NCI-H1436 (cell line): ENCODE measurements at places on chromosomes 12 and 14.
A peak's percentile ranks its signal among the peaks of the same experiment; 100 is the strongest.

DNA sequence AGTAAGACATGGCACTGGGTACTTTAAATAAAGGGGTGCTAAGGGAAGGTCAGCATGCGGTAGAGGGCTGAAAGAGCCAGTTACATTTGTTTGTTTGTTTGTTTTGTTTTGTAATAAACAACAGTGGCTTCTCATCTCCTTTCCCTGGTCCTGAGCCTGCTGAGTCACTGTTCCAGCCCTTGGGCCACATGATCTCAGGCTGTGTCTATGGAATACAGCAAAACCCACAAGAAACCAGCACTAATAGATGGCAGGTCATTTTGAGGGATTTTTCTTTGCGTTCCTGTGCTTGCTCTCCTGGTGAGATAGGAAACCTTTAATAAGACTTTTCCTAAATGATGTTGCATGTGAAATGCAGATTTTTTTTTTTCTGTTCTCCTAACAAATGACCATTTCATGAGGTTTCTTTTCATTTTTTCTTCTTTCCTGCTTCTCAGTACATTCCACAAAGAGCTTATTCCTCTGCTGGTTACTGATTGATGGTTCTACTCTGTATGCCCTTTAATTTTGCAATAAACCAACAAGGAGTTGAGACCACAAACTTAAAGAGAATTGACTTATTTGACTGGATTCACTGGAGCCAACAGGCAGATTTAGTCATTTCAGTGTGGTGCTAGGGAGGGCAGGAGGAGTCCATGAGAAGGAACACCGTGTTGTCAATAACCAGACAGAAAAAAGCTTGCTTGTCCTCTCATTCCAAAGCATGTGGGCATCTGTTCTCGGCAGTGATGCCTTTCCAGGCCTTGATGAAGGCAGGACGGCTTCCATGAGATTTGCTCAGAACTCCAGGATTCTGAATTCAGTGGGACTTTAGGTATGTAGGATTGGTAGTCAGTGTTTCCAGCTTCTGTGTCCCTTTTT lies 459.2 kb downstream of the RAD51B start:
- DNase-seq = no peak

- no peak for DNase-seq
Observed at GRCh38 chr12:109783135-109783964, 49.8 kb downstream of the TRPV4 start.

DNA sequence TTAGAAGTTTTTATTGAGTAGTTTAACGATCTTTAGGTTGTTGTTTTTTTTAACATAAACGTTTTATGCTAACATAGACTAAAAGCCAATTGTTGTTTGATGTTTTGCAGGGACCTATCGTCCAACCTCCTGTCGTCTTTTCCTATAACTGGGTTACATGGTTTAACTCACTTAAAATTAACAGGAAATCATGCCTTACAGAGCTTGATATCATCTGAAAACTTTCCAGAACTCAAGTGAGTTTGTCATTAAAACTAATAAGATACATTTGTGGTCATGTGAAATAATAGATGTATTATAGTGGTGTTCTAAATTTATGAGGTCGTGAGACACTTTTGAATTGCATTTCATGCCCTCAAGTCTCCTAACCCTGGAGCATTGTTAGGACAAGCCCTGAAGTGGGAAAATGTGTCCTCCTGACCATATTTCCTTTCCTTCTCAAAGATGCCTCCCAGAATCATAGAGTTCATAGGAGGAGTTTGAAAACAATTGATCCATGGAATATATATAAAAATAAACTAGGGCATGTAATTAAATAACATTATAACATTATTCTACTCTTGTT lies 84.9 kb downstream of the ZFC3H1 start:
- DNase-seq = no peak

DNA sequence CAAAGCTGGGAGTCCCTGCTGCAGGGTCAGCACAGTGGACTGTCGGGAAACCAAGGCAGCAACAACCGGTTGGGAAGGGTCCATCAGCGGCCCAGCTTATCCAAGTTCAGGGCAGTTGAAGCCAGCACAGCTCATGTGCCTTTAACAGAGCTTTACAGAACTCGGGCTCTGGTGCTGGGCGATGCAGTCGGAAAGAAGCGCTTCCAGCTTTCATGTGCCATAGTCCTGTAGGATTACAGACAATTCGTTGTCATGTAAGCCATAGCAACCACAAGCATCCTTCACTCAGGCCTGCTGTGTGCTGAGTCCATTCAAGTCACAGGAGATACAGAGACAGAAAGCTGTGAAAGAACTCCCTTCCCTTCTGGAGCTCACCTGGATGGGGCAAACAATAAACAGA lies 3.5 kb upstream of the FAM181A start:
- no peak for DNase-seq

GRCh38 chr12:80268924-80269749 lies 169.8 kb downstream of the OTOGL start:
- no peak for DNase-seq

DNA sequence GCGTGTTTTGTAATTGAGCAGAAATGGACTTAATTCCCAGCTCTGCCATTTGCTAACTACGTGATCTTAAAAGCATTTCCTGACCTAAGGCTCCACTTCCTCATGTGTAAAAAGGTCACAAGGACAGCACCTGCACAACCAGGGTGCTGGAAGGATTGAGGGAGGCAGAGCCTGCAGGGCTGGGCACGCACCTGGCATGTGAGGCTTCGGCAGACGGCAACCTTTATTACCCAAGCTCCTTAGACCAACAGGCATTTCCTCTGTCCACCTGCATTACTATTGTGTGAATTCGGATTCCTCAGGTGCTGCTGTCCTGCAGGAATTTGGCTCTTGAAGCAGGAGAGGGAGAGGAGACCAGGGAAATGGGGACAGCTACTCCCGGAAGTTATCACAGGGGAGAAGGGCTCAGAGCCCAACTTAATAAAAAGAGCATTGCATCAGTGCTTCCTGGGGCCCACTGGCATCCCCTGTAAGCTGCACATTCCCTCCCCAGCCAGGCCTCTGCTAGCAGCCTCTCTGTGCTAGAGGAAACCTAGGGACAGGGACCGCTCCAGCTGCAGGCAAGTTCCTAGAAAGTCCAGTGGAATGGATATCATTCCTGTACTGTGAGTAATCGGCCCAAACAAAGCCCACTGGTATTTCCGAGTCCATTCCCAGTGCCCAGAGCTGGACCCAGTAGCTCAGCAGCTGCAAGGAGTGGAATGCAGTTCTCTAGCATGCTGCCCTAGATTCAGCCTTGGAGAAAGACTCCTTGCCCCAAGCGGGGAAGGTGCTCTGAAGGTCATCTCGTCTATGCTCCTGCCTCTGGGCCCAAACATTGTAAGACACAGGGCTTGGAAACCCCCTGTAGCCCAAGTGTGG lies 157.1 kb upstream of the CCND2 start:
- no peak for DNase-seq

- DNase-seq = no peak
Observed at GRCh38 chr12:503111-503761, 43.5 kb downstream of the B4GALNT3 start.

- peak; percentile 14 for DNase-seq
Observed at GRCh38 chr14:30656190-30656632, 34.1 kb downstream of the SCFD1 start.

DNA sequence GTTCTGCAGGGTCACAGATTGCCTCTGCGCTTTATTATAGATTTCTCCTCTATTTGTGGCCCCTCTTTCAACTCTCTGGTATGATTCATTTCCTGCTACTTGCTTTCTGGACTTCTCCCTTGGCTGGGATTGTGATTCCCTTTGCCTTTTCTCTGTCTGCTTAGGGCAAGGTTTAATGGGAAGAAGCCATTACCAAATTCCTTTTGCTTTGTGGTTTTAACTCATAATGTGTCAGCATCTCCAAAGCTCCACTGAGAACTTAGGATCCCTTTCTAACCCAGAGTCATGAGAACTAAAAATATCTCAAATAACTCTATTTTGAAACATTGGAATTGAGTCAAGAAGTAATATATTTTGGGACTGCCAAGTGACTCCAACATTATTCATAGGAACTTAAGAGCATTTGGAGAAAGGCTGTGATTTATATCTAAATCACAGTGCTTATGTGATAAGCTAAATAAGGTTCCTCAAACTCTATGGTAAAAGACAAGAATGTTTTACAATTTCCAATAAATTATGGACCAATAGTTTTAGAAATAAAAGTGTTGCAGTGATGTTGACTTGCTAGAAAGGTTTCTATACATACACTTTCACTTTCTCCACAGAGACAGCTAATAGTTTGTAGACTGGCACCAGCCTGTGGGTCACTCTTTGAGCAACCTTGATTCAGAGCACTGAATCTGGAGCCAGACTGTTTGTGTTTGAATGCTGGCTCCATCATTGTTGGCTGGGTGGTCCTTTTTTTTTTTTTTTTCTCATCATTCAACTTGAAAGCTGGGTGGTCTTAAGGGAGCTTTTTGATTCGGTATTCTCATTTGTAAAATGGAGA lies 93.9 kb downstream of the DACT1 start:
- DNase-seq = no peak

DNA sequence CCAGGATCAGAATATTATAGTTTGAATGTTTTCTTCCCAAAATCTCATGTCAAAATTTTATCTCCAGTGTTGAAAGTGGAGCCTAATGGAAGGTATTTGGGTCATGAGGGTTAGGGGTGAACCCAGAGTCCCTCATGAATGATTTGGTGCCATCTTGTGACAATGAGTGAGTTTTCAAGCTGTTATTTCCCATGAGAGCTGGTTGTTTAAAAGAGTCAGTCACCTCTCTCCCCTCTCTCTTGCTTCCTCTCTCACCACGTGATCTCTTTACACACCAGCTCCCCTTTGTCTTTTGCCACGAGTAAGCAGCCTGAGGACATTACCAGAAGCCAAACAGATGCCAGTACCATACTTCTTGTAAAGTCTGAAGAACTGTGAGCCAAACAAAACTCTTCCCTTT lies 561.6 kb downstream of the RERGL start:
- no peak for DNase-seq

DNA sequence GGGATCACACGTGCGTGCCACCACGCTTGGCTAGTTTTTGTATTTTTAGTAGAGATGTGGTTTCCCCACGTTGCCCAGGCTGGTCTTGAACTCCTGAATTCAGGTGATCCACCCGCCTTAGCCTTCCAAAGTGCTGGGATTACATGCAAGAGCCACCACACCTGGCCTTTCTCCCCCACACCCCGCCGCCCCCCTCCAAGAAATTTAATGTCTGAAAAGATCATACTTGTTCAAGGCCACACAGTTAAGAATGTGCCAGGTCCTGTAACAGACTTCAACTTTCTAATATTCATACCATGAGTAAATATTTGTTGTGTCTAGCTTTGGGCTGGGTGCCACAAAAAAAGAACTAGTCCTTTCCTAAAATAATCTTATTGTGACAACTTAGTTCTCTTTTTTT lies 9.1 kb downstream of the GATC start:
- no peak for DNase-seq

GRCh38 chr12:93126069-93126474 lies 197.0 kb upstream of the EEA1 start:
- DNase-seq = no peak

DNA sequence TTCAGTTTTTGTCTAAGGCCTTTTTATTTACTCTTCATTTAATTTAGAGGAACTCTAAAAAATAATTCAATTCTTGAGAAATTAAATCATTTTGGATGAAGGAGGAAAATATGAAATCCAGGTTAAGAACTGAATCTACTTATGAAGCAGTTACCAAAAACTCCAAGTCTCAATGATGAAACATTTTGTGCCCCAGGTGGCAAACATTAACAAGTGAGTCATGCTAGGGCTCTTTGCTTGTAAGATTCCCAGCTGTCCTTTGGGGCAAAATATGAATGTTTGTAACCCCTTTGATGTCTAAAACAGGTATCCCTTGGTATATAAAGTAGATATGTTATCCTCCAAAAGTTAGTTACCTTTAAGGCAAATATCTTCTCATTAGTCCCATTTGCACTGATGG lies 202.4 kb downstream of the NEDD1 start:
- no peak for DNase-seq

GRCh38 chr12:16407346-16407745 lies 59.9 kb downstream of the MGST1 start:
- DNase-seq = no peak

DNA sequence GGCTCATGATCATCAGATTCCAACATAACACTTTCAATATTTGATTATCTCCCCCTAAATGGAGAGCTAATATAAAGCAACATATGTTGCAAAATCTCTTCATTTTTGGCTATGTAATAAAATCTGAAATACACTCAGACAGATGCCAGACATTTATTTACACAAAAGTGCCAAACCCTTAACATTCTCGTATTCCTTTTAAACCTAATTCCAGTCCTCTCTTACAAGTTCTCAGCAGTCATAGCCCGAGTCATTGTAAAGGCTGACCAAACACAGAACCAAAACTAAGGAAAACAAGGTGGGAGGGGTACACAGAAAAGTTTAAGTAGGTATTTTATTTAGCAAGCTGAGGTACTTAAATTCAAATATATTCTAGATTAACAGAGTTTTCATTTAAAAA lies 81.4 kb downstream of the LRP6 start:
- DNase-seq = no peak

DNA sequence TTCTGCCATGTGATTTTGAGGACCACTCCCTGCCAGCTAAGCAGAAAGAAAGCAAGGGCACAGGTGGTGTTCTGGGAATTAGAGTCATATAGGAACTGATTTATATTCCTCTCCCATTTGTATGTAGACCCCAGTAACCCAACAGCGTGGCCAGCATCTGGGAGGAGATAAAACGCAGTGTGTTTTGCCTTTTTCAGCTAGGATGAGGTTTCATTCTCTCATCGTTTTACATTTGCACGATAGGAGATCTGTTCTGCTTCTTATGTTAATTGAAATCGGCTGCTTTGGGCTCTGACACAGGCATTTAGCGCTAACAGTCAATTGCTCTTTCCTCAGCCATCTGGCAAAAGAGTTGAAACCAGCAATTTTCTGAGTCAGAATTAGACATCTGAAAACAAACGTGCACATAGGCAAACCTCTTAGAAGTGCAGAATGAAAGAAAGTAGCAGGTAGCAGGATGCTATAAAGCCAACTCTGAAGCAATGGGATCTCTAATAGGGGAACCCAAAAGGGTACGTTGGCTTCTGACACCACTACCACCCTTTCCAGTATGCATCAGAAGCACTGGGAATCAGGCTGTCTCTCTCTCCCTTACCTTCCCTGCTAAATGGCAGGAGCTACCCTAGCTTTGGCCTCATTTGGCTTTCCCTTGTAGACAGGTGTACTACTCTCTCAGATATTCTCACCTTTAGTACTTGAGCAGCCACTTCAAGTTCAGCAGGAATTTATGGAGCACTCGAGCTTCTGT lies 219.1 kb downstream of the PHLDA1 start:
- DNase-seq = no peak

GRCh38 chr12:76183459-76184186 lies 99.1 kb upstream of the NAP1L1 start:
- DNase-seq = no peak

DNA sequence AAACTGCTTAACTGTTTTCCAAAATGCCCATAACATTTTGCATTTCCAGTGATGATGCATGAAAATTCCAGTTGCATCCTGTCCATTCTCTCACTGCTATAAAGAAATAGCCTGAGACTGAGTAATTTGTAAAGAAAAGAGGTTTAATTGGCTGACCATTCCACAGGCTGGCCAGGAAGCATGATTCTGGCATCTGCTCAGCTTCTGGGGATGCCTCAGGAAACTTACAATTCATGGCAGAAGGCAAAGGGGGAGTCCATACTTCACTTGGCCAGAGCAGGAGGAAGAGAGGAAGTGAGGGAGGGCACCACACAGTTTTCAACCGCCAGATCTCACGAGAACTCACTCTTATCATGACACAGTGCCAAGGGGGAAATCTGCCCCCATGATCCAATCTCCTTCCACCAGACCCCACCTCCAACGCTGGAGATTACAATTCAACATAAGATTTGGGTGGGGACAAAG lies 18.2 kb upstream of the CLEC2D start:
- DNase-seq = no peak
